Testis (tissue), 5 donors: ENCODE measurements at places on chromosomes 6 and 20. TPM values are rescaled to one million over a fixed set of nuclear protein-coding genes. Genes with fewer than 3 reads are reported as not detected.

DNA sequence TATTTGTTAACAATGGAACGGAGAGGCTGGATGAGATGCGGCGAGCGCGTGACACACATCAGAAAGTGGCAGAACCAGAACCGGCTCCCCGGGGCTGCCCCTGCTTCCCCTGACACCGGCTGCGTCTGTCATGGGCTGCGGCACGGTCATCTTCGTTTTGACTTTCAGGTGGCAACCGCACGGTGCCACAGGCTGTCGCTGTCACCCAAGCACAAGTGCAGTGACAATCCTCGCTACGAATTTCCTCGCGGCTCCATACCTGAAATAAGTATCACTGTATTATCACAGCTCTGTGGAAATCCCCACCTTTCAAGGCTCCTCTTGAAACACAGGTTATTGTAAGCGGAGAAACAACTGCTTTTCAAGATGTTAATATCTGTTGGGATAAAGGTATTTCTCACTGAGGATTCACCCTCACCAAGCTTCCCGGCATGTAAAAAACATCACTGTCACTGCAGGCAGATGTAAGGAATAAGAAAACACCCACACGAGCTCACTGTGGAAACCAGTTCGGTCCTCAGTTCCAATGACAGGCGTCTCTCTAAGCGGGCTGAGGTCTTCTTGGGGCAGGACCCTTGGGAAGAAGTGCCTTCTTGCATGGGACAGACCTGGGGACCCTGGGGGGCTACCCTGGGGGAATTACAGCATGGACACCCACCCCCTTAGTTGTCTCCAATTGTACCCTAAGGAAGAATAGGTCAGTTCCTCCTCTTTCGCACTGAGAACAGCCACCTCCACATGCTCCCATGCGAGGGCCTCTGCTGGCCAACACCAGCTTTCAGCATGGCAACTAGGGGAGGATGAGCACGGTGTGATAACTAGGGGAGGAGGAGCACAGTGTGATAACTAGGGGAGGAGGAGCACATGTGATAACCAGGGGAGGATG lies 86.3 kb downstream of the DACT2 start:
- no peaks in the 10 kb centered on the region for H3K36me3 ChIP-seq
- no peaks in the 10 kb centered on the region for H3K4me1 ChIP-seq
- no peak overlapping the region for H3K27ac ChIP-seq
- no peaks in the 10 kb centered on the region for H3K27me3 ChIP-seq
- DNase-seq, result no peak
- no peak overlapping the region for H3K4me3 ChIP-seq

DNA sequence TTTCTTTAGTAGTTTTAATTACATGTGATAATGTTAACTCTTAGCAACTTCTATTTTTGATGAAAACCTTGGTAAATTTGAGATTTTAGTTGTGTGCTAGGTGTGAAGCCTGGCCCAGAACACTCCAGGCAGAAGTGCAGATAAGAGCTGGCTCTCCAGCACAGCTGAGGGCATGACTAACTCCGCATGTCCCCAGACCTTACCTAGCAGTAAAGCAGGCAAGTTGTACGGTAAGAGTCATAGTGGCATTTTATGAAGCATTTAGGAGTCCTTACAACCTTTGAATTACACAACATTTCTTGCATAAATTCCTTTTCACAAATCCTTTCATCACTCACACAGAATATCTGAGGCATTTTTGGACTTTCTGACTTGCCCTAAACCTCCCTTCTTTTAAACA lies 67.2 kb downstream of the OPRM1 start:
- DNase-seq, result no peak
- H3K4me3 ChIP-seq, result no peak overlapping the region
- H3K36me3 ChIP-seq, result no peaks in the 10 kb centered on the region
- no peak overlapping the region for H3K27ac ChIP-seq
- H3K27me3 ChIP-seq, result no peaks in the 10 kb centered on the region

DNA sequence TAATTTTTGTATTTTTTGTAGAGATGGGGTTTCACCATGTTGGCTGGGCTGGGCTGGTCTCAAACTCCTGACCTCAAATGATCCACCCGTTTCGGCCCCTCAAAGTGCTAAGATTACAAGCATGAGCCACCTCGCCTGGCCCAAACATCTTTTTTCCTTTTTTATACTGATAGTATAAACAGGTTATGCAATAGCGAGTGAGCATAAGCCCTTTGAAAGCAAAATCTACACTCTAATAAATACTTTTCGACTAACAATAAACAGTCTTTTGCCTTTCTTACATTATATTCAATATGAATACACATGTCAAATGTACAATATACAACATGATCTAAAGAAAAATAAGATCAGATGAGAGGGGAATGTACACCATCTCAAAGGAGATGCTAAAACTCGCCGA lies 38.7 kb downstream of the KIF13A start:
- H3K36me3 ChIP-seq, result no peaks in the 10 kb centered on the region
- DNase-seq, result no peak
- no peaks in the 10 kb centered on the region for H3K27me3 ChIP-seq
- H3K4me1 ChIP-seq, result no peaks in the 10 kb centered on the region

DNA sequence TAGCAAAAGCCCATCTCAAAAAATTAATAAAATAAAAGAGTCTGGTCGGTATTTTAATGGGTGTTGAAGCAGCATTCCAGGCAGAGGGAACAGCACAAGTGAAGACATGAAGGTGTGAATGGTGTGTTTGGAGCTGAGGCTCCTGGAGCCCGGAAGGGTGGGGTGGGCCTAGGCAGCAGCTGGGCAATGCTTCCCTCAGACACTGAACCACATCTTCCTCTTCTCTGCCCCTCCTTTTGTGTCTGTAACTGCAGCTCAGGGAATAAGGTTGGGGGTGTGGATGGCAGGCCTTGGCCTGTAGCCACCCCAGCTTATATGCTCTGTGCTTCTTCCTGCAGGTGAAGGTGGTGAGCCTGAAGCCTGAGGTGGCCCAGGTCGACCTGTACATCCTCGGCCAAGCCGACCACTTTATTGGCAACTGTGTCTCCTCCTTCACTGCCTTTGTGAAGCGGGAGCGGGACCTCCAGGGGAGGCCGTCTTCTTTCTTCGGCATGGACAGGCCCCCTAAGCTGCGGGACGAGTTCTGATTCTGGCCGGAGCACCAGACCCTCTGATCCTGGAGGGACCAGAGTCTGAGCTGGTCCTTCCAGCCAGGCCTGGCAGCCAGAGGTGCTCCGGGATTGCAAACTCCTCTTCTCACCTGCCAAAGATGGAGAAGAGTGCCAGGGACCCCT lies 26.6 kb downstream of the POFUT1 start:
- H3K4me1 ChIP-seq, result no peaks in the 10 kb centered on the region
- H3K27ac ChIP-seq, result no peak overlapping the region
- H3K4me3 ChIP-seq, result no peak overlapping the region
- DNase-seq, result no peak

DNA sequence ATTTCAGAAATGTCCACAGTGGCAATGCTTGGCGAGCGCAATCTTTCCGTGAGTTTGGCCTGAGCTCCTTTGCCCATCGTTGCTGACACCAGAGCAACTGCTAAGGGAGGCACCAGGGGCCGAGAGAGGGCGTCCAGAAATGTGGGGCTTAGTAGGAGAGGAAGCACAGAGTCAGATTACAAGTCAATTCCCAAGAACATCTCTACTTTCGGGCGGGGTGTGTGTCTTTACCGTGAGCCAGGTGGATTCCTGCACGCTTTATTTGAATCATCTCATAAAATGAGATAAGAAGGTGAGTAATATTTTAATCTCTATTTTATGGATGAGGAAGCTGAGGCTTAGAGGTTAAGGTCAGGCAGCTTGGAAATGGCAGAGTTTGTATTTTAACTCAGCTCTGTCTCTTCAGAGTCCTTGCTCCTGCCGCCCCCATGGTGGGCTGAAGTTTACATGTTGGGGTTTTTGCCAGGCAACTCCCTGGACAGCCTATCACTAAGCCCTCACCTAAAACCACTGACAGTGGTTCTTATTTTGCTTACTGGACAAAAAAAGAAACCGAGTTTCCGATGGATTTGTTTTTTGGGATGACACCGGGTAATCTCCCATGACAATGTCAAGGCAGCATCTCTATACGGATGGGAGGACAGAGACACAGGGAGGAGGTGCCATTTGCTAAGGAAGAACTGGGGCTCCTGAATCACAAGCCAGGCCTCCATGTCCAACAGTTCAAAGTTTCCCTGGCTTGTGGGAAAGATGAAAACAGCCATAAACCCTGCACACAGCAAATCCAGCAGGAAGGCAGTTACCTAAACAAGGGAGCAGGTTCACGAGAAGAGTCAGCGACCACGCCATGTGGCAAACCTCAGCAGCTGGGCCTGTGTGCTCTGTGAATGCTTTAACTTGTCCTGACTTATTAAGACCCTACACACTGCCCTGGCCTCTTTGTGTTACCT lies 112.6 kb upstream of the SLC24A3 start:
- no peaks in the 10 kb centered on the region for H3K4me1 ChIP-seq
- DNase-seq, result no peak
- no peaks in the 10 kb centered on the region for H3K27me3 ChIP-seq
- no peaks in the 10 kb centered on the region for H3K36me3 ChIP-seq

DNA sequence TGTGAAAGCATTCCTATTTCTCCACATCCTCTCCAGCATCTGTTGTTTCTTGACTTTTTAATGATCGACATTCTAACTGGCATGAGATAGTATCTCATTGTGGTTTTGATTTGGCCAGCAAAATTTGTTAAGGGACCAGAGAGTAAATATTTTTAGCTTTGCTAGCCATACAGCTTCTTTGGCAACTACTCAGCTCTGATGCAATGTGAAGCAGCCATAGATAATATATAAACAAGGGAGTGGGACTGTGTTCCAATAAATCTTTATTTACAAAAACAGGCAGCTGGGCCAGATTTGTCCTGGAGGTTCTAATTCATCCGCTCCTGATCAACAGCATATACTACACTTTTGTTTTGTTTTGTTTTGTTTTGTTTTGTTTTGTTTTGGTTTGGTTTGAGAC lies 202.9 kb downstream of the ZNF217 start:
- no peak for DNase-seq
- no peaks in the 10 kb centered on the region for H3K4me1 ChIP-seq
- no peaks in the 10 kb centered on the region for H3K27me3 ChIP-seq
- H3K27ac ChIP-seq, result no peak overlapping the region
- H3K36me3 ChIP-seq, result no peaks in the 10 kb centered on the region

DNA sequence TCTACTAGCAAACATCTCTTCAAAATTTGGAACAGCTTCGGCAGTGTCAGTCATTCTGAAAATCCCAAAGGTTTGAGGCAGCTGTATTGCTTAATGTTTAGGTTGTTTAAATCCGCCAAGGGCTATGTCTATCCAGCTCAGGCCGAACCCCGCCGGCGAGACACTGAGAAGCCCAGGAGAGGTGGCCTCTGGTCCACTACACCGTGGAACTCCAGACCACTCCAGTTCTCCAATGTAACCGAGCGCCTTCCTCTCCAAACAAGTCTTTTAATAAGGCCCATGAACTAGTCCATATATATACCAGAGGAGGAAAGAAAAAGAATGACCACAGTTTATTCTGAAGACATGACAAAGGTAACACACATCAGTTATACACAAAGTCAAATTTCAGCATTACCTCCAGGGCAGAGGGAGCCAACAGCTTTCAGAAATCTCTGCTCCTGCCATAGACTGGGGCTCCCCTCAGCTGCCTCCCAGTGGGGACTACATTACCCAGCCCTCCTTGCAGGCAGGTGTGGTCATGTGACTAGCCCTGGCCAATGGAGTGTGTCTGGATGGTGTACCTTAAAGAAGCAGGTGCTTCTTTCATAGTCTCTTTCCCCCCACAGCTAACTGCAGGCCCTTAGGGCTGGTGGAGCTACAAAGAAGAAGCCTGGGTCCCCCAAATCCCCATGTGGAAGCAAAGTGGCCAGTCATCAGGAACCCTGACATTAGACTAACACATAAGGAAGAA lies at the start of gene RAMACL:
TSS of gene RAMACL (minus strand) at position 255 of the 733 bp plus-strand sequence. CDS start at position 54, 201 bp downstream.
- peak; percentile 67 for DNase-seq
- H3K27ac ChIP-seq, result no peak within 1 kb of the TSS
- H3K4me3 ChIP-seq, result no peak within 1 kb of the TSS

The CGA gene
- not detected for total RNA-seq

The CST2 gene
- total RNA-seq, result not detected

The MBOAT1 gene
- 5.3 TPM for total RNA-seq

The PTPRK gene
- 13.3 TPM for total RNA-seq

The PXDC1 gene
- total RNA-seq, result 38.2 TPM

The TDRD6 gene
- 28.1 TPM for total RNA-seq

The ID1 gene
- 124 TPM for total RNA-seq

The HSPA12B gene
- 11.1 TPM for total RNA-seq

The PRR3 gene
- total RNA-seq, result 22.9 TPM
